ENCODE measurements at places on chromosomes 5 and 9.

DNA sequence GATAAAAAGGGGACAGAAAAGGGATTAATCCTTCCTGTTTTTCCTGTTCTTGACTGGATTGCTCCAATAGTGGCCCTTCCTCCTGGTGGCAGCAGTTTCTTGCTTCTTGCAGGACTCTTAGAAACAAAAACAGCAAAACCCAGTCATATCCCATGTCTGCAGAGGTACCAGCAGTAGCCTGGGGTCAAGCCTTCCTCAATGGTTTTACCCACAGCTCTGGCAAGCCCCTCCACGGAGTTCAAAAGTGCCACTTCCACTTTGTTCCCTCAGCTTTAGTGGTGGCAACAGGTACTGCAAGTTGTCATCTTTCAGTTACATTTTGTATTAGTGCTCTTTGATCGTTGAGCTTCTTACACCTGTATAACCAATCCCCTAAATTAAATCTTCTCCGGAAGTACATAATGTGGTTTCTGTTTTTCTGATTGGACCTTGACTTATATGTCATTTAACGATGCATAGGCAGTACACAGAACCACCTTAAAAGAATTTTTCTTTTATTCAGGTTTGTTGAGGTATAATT is 8.7 kb upstream of the RANBP6 start:
- no peak for DNase-seq

GRCh38 chr5:54243483-54244080 is 66.8 kb downstream of the ARL15 start:
- peak; percentile 23 for DNase-seq

- DNase-seq = no peak
Measured at GRCh38 chr9:106771608-106772007, 91.4 kb upstream of the ZNF462 start.

DNA sequence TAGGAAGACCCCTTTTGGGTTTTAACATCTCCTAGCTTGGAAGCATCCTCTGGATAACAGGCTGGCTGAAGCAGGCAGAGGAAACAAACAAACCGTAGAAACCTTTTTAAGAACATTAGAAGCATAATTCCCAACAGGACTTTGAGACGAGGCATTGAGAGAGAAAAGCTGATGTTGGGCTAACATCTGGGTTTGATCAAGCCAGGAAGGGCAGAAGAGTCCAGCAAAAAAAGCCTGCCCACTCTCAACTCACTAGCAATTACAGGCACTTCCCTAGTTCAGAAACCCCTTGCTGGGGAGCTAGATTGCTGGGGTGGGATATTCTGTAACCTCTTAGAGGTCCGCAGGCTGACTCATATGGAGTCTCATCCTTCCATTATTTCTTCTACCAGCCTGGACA is 75.4 kb upstream of the CTNNA1 start:
- no peak for DNase-seq

DNA sequence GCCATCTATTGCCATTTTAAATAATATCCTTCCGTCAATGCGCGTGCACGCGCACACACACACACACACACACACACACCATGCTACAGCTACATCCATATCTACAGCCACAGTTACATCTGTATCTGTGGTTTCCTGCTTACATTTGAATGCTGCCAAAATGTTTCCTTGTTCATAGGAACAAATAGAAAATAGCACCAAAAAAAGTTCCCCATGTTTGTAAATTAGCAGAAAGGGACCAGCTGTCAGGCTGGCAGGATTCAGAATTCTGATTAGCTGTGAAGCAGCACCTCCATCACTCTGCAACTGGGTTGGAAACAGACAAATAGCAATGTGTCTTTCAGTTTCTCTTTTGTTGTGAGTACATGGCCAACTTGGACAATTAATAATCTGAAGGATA is 601.5 kb downstream of the IRX1 start:
- DNase-seq = no peak

GRCh38 chr9:91782708-91783214 is 167.3 kb downstream of the ROR2 start:
- no peak for DNase-seq

DNA sequence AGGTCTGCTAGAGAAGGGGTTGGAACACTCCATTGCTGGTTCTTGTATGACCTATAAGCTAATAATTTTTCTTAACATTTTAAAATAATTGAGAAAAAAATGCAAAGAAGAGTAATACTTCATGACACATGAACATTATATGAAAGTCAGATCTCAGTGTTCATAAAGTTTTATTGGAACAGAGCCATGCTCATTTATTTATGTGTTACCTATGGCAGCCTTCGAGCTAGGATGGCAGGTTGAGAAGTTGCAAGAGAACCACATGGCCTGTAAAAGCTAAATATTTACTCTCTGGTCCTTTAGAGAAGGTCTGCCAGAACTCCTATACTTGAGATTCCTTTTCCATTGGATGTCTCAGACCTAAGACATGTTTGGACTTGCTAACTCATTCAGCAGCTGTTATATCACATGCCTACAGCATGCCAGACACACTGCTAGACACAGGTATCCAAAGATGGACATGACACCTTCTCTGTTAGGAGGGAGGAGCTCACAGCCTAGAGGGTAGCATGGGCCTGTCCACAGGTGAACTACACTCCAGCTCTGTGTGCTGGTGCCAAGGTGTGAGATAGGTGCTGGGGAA is 304.3 kb downstream of the ARHGAP26 start:
- no peak for DNase-seq

DNA sequence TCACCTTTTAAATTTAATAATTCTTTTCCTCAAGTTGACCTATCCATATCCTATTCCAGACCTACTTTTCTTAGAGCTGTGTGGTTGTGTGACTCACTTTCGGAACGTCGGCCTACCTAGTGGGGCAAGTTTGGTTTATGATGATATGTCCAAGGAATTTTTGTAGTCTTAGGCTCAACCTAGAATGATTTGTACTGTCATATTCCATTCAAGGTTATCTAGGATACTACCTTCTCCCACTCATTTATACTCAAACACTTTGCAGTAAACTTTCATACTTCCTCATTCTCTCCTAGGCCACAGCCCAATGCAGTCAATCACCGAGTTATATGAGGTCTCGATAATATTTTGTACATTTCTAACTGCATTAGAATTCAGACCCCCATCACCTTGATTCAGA is 61.9 kb downstream of the PIK3R1 start:
- DNase-seq = no peak

GRCh38 chr5:24235946-24236345 is 408.8 kb downstream of the CDH10 start:
- no peak for DNase-seq

DNA sequence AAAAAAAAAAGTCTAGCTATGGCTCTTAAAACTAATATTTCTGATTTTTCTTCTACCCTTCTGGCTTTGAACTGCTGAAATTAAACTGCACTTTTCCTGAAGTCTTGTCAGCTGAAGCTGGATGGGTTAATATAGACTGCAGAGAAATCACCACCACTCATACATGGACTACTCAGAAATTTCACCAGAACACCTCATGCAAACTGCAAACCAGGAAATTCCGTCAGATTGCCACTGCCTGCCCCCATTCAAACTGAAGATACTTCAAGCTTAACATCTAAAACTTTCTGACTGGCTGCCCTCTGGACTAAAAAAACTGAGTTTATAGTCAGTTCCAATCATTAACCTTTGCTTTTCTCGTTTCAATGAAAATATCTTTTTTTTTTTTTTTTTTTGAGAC is 11.6 kb upstream of the ANXA2R start:
- no peak for DNase-seq

- DNase-seq = no peak
Measured at GRCh38 chr5:169304175-169304574, 3.2 kb upstream of the SLIT3 start.

GRCh38 chr5:137880313-137880712 is 8.9 kb upstream of the PKD2L2 start:
- DNase-seq = no peak

GRCh38 chr9:89319015-89319905 is 960 bp downstream of the SECISBP2 start:
- DNase-seq = no peak

GRCh38 chr5:147169399-147169798 is 65.4 kb upstream of the STK32A start:
- DNase-seq = no peak

DNA sequence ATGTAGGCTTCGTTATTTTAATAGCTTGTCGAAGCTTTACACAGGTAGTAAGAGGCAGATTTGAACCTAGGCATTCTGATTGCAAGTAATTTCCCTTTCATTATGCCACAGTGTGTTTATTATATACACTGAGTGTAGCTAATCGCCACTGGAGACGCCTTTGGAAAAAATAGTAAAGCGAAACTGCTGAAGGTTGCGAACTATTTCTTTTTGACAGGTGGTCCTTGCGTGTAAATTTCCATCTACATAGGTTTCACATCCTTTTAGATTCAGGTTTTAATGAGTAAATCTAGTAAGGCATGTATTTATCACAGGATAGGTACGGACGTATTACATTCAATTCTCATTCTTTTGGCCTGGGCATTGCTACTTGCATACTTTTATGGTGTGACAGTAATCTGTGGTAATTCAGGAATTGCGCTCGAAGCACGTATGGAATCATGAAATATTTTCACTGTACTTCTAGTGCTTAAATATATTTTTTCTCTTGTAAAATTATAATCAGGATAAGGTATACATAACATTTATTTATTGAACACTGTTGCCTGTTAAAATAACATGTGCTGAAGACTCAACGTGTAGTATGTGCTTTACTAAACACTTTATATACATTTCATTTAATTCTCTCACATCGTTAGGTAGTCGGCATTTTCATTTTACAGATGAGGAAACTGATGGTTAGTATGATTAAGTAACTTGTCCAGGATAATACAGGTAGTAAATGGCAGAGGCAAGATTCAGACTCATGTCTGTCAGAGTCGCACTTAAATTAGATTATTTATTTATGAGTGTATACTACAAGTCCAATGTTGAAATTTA is 1.8 kb downstream of the MARCHF6 start:
- DNase-seq = no peak

DNA sequence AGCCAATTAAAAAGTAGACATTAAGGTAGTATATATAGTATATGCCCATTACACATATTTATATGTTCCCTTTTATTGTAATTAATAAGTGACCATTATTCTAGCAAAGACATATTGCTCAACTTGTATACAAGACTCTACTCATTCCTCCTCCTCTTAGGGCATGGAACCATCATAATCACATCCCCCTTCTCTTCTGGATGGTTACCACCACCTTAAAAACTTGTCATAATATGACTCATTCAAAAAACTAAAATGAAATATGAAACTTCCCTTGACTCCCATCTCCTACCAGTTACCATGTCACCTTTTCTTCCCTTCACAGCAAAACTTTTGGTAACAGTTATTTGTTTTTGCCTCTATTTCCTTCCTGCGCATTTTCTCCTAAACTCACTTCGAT is 438.7 kb downstream of the KDM4C start:
- no peak for DNase-seq

- no peak for DNase-seq
Measured at GRCh38 chr5:94702729-94703128, 84.3 kb downstream of the SLF1 start.

GRCh38 chr9:14574173-14574572 is 119.1 kb downstream of the ZDHHC21 start:
- DNase-seq = no peak

DNA sequence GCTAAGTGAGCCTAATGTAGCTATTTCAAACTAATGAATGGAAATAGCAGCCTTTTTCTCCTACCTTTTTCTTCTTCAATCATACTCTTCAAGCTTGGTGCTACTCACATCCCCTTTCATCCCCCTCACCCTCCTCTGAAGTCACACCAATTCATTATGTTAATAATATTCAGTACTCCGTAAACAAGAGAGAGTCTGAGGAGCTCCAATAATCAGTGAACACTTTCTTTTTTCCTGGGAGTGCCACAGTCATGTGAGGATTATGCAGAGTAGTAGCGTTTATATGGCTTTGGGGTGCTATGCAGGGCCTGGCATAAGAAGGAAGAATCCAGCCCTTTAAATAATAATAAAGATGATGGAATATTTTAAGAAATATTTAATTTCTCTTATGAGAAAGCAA is 354.3 kb upstream of the CTNND2 start:
- DNase-seq = no peak

GRCh38 chr5:151298063-151298855 is 5.3 kb downstream of the SLC36A3 start:
- no peak for DNase-seq

DNA sequence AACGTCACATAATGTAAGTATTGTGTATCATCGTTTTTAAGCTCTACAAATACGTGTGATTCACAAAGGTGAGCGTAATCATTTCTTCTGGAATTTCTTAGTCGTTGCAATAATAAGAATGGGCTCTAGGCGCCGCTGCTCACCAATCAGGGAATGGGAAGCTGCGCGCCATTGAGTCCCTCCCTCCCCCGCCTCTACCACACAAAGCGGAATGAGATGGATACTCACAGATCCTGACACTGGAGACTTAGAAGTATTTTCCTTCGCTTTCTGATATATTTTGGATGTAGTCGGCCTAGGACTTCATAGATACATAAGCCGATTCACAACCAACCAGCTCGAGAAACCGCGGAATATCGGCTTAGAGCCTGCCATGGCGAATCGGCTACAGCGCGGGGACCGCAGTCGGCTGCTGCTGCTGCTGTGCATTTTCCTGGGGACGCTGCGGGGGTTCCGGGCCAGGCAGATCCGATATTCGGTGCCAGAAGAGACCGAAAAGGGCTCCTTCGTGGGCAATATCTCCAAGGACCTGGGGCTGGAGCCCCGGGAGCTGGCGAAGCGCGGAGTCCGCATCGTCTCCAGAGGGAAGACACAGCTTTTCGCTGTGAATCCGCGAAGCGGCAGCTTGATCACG is at the start of gene PCDHGA11:
Gene PCDHGA11, plus strand, starts transcription at position 197 of the 634 bp plus-strand sequence. Its CDS starts 177 bp downstream, at position 374.
- DNase-seq = peak; percentile 24

DNA sequence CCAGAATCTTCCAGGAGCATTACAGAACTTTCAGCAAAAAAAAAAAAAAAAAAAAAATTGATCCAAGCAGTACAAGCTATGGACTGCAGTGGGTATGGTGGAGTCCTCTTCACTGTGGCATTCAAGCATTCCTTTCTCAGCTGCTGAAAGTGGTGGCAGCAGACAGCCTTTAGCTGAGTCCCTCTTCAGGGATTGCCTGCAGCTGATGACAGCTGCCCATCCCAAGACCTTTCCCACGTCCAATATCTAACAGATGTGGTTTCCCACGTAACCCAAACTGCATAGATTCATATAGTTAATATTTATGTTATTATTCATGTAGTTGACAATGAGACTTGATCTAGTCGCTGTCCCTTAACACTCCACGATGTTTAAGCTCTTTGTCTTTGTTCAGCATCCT is 475.9 kb downstream of the TLE1 start:
- no peak for DNase-seq

DNA sequence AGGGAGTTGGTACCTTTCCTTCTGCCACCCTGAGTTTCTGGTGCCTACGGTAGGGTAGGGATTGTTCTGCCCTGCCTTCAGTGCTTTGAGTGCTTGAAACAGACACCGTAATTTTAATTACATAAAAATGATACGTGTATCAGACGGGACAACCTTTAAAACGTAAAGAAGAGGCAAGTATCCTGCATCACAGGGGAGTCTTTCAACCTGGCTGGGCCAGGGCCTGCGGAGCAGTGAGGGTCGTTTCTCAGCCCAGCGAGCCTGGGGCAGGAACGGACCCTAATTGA is 483 bp upstream of the DAB2IP start:
- DNase-seq = no peak

- no peak for DNase-seq
Measured at GRCh38 chr9:108468364-108468763, 387.4 kb downstream of the ACTL7B start.

- no peak for DNase-seq
Measured at GRCh38 chr9:89024727-89025126, 33.5 kb downstream of the S1PR3 start.
